ENCODE measurements at places on chromosomes 13 and 19.

- DNase-seq, result no peak
Observed at GRCh38 chr13:78341032-78341431, 262.3 kb downstream of the POU4F1 start.

- DNase-seq, result no peak
Observed at GRCh38 chr19:43380771-43381386, 27.4 kb downstream of the CD177 start.

- no peak for DNase-seq
Observed at GRCh38 chr19:29566496-29567054, 39.5 kb upstream of the POP4 start.

DNA sequence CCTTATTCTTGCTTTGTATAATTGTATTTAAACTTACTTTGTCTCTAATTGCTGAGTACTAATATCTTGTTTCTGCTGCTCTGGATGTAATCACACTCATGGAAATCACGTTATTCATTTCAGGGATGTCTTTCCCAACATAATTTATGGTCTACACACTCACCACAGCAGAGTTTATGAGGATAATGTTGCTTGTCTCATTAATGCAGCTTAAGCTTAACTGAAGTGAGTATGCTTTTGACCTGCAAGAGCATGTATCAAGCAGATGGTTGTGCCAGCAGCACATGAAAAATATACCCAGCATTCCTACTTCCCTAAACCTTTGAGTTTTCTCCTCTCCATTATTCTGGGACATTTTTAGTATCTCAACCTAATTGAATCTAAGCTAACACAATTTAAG is 1080.9 kb downstream of the SLITRK5 start:
- no peak for DNase-seq

DNA sequence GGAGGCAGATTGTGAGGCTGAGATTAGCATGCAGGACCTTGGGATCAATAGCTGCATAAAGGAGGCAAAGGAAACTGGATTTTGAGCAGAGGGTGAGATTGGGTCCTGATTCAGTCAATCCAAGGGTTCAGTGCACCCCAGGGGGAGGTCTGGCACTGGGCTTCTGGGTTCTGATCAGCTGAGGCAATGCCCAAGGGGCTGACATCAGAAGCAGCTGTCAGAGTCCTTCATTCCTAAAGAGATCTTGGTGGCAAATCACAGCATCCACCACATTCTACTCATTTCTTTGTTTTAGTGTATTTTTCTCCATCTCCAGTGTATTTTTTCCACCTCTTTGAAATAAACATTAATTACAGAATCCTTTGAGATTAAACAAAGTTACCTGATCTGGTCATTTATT is 5.4 kb upstream of the LYPD5 start:
- no peak for DNase-seq

- DNase-seq, result peak; percentile 81
Observed at GRCh38 chr19:48258350-48258749, 2.6 kb upstream of the CARD8 start.

DNA sequence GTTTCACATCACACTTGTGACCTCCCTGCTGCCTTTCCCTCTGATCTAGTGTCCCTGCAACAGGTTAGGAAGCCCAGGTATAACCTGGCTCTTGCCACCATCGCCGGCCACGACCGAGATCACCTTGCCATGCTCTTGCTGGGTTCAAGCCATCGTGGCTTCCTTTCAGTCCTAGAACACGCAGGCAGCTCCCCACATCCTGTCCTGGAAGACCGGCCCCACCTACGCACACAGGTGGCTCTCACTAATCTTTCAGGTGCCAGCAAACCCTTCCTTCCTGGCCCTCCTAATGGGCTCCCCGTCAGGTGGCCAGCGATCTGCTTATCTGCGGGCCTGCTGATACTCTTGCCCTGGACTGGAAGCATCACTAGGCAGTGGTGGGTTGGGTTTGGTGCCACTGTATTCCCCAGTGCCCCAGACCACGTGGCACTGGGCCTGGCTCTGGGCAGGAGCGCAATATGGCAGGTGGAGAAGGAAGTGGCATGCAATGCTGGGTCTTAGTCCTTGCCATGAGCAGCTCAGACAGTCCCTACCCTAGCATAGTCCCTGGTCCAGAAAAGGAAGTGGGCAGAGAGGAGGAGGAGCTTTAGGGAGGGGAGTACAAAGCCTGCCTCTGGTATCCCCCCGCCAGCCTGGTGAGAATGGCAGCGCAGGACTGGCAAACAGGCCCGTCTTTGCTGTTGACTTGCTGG is 11.8 kb downstream of the PPP1R37 start:
- no peak for DNase-seq

- DNase-seq, result peak; percentile 13
Observed at GRCh38 chr13:20431080-20431479, 94.6 kb downstream of the CRYL1 start.

- DNase-seq, result no peak
Observed at GRCh38 chr19:5684694-5685430, 4.0 kb downstream of the HSD11B1L start.

GRCh38 chr19:39515551-39516191 is 732 bp downstream of the SELENOV start:
- DNase-seq, result no peak
